Astrocyte of the hippocampus (primary cell): ENCODE measurements at places on chromosomes 3 and 15.

DNA sequence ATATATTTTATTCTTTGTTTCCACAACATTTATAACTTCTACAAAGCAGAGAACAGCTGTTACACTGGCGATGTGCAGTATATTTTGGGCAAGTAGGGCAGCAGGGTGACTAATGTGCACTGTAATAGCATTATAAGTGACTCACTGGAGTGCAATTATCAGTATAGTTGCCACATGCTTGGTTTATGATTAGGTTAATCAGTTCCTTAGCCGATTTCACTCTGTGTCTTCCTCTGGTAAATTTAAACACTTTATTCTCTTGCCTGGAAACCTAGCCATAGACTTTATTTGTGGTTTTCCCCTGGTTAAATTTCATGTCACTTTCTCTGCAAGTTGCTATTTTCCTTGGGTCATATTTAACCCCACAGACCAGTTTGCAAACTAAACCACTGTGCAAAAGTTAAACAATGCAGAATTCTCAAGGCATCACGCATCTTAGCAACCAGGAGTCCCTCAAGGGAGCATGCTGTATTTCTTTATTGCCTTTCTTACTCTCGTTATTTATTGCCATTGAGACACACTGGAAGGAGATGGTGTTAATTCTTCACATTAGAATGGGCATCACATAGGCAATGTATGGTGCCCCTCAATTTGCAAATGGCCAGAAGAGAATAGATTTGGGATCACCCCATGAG lies 690.2 kb upstream of the DPPA4 start:
- DNase-seq = peak; percentile 45

- DNase-seq = no peak
These were observed 8.2 kb downstream of the DENND4A start for GRCh38 chr15:65783872-65784271.

DNA sequence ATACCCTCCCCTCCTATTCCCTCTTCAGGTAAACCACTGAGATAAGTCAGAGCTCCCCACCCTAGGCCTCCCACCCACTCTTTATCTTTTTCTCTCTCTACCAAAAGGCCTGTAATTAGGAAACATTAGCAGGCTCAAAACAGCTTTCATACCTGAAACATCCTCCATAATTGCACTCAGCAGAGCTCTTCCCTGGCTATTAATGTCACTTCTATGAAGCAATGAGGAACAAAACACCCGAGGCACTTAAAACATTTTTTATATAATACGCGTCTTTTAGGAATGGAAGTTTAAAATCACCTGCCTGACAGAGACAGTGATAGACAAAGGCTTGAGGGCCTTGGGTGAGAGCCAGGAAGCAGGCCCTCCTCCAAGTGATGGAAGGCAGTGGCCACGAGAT lies 138.9 kb downstream of the EPHB1 start:
- no peak for DNase-seq

DNA sequence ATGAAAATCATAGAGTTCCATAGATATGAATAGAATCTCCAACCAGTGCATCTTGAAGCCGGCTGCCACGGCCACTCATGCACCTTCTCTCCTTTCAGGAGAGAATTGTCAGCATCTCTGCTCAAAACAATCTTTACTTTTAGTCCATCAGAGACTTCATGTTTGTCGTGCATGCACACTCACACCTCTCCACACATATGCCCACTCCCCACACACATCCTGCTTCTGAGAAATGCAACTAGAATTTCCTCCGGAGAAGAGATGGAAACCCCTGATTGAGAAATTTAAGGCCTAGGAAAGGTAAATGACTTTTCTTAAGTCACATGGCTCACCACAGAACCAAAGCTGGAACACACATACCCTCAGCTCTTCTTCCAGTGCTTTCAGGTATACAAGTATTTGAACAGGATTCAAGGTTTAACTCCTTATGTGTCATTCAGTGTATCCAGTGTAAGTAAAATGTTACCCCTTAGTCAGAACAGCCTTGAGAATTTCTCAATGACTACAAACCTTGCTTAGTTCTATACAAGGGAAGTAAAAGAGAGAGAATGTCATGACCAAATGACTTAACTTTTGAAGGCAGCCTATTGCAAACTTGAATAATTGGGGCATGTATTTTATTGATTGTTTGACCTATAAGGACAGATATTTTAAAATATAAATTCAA lies 69.1 kb upstream of the TSEN2 start:
- no peak for DNase-seq

DNA sequence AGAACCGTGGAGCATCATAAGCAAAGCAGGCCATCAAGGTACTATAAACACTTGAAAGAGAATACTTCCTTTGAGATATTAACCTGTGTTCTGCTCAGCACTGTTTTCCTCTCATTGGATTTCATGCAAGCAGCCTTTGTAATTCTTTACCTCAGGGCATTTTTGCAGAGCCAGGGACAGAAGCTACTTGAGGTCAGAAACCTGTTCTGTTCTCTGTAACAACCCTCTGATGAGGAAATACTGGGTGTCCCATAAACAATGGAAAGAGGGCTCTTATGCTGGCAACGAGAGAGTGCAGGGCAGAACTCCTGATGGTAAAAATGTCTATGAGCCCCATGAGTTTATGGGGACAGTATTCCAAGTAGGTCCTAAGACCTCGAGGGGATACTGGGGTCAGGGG lies 66.0 kb downstream of the DCLK3 start:
- DNase-seq = no peak

GRCh38 chr3:85626662-85627061 lies 667.9 kb downstream of the CADM2 start:
- no peak for DNase-seq

GRCh38 chr3:155572085-155572484 lies 172.8 kb downstream of the PLCH1 start:
- DNase-seq = peak; percentile 79

- DNase-seq = no peak
These were observed 32.1 kb downstream of the CD200 start for GRCh38 chr3:112365035-112365434.

- DNase-seq = no peak
These were observed 530.8 kb downstream of the FOXP1 start for GRCh38 chr3:71052716-71053115.

GRCh38 chr3:140467796-140468315 lies 210.0 kb upstream of the TRIM42 start:
- DNase-seq = peak; percentile 32

DNA sequence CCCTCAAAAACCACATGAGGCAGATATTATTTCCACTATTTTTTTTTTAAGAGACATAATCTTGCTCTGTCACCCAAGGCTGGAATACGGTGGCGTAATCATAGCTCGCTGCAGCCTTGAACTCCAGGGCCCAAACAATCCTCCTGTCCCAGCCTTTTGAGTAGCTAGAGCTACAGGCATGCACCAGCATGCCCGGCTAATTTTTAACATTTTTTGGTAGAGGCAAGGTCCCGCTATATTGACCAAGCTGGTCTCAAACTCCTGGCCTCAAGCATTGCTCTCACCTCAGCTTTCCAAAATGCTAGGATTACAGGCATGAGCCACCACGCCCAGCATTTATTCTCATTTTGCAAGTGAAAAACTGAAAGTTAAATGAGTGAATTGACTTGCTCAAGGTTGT lies 50.8 kb upstream of the PIAS1 start:
- no peak for DNase-seq

GRCh38 chr3:196590279-196590678 lies 21.8 kb downstream of the FBXO45 start:
- no peak for DNase-seq

GRCh38 chr3:11235385-11235784 lies 36.8 kb upstream of the ATG7 start:
- no peak for DNase-seq

DNA sequence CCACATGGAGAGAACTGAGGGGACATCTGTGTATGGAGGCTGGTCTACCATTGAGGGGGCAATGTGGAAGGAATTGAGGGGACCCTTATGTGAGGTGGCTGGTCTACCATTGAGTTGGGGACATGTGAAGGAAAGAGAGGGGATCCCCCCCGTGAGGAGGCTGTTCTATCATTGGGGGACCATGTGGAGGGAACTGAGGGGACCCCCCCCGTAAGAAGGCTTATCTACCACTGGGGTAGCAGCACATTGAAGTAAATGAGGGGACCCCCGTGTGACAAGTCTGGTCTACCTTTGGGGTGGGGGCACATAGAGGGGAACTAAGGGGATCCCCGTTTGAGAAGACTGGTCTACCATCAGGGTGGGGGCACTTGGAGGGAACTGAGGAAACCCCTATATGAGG lies 158.0 kb downstream of the FBLN2 start:
- no peak for DNase-seq

GRCh38 chr3:24460974-24461373 lies 33.7 kb downstream of the THRB start:
- DNase-seq = no peak

- DNase-seq = no peak
These were observed 574 bp downstream of the DUOXA1 start for GRCh38 chr15:45128971-45129639.

- DNase-seq = peak; percentile 95
These were observed 21.8 kb upstream of the ANPEP start for GRCh38 chr15:89836267-89837133.

DNA sequence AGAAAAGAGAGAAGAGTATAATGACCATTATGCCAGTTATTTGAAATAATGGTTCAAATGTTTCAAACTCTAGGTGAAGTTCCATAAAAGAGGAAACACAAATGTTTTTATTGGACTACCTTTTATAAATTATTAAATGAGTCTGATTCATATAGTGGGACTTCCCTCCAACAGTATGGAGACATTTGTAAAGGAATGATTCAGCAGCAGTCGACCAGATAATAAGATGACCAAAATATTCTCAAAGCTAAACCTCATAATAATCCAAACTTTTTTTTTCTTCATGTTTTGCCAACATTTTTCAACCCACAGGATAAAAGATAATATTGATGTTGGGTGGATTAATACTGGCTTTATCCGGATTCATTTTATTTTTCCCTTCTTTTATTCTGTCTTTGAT lies 18.8 kb downstream of the TIPARP start:
- DNase-seq = peak; percentile 37

GRCh38 chr3:38169027-38169317 lies 3.6 kb downstream of the OXSR1 start:
- no peak for DNase-seq

- DNase-seq = no peak
These were observed 68.6 kb downstream of the ST6GAL1 start for GRCh38 chr3:186998937-186999368.

DNA sequence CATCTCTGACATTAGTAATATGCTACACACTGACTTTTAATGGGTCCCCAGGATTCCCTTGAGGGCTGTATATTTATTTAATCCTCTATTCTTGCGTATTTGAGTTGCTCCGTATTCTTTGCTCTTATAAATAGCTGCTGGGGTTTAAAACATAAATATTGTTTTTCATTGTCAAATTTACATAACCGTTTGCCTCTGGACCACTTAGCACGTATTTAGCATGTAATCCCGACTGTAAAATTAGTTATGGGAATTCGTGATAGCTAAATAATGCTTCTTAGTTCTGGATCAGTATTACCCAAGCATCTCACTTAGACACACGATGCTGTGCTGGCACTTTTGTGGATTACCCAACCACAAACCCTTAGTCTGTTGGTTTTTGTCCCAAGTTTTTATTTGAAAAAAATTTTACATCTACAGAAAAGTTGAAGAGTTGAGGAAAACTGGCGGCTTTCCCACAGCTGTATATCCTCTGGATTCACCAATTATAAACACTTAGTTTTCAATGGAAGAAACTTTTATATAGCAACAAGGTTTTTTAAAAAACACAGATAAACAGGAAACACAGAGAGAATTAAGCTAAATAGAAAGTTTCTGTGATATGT lies 296.8 kb upstream of the TPM1 start:
- no peak for DNase-seq

- peak; percentile 90 for DNase-seq
These were observed 58.2 kb downstream of the ZBTB38 start for GRCh38 chr3:141426404-141427034.

- no peak for DNase-seq
These were observed 34.5 kb downstream of the TBC1D5 start for GRCh38 chr3:17707813-17708543.

- no peak for DNase-seq
These were observed 1.5 kb downstream of the CHST14 start for GRCh38 chr15:40472171-40472727.

DNA sequence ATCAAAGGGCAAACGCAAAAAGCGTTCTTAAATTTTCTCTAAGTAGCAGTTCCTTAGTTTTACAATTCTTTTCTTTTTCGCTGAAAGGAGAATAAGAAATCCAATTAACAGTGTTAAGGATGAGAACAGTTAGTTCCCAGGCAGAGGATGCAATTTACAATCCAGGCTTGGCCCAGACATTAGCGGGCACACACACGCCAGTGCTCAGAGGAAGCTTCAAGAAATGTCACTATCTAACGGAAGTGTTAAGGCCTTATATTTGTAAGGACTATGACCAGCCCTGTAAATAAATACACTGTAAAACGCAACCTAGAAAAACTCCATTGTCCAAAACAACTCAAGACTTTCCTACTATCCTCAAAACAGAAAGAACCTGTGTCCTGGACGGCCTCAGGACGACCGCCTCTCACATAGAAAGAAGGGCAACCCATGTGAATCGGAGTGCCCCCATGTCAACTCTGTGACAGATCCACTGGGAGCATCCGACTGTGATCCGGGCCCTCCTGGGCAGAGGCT lies 1.3 kb downstream of the ACAP2 start:
- no peak for DNase-seq

GRCh38 chr3:149813367-149814281 lies 609 bp downstream of the RNF13 start:
- DNase-seq = peak; percentile 65

GRCh38 chr3:192408007-192408646 lies 319.2 kb downstream of the FGF12 start:
- peak; percentile 80 for DNase-seq

DNA sequence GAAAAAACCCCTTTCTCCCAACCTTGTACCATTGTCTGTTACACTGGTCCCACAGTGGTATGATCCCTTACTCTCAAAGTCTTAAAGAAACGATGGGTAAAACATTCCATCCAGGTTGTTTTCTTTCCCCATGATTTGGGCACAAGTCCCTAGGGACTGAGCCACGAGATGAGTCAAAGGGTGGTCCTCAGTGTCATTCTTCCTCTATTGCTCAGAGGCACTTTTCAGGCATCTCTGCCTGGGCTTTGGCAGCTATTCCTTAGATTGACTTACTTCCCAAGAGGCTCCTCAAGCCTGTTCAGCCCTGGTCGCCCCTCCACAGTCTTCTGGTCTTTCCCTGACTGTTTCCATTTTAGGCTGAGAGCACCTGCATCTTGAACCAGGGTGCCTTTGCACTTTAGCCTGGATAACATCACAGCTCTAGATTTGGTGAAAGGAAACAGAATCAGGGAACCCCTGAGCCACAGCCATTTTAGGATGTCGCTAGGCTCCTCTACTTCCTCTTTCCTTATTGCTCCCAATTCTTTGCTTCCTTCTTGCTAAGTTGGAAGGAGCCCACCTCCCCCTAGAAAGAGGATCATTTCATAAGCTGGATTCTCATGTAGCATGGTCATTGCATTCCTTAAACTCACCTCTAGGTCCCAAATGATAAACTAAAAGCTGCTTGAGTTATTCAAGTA lies 131.0 kb upstream of the TPRG1 start:
- DNase-seq = no peak

DNA sequence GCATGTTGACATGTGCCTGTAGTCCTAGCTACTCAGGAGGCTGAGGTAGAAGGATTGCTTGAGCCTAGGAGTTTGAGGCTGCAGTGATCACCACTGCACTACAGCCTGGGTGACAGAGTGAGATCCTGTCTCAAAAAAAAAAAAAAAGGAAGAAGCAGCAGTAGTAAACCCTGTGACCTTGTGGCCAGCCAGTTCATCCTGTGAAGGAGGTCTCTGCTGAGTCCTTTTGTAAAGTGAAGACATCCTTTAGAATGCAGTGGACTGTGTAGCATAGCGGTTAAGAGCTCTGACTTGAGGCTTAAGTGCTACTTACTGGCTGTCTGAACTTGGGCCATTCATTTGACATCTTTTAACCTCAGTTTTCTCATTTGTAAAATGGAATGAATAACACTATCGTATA lies 8.3 kb downstream of the EXOSC7 start:
- DNase-seq = no peak
